Activated CD8-positive, alpha-beta memory T cell treated with anti-CD3 and anti-CD28 coated beads, Interleukin-2, amount 10 ng/mL, durations not matched to agents 7 days and 5 days (primary cell): ENCODE measurements at places on chromosomes 2 and 18. TPM values are rescaled to one million over a fixed set of nuclear protein-coding genes. Genes with fewer than 3 reads are reported as not detected.

- H3K4me1 ChIP-seq, result peaks cover 5% of the 10 kb centered on the region
- DNase-seq, result no peak
- no peak overlapping the region for H3K27ac ChIP-seq
- H3K4me3 ChIP-seq, result no peak overlapping the region
- H3K36me3 ChIP-seq, result peaks cover 39% of the 10 kb centered on the region
These were observed 9.4 kb upstream of the CEP68 start for GRCh38 chr2:65046633-65047407.

- peaks cover 41% of the 10 kb centered on the region for H3K36me3 ChIP-seq
- DNase-seq, result no peak
- no peaks in the 10 kb centered on the region for H3K27me3 ChIP-seq
- H3K27ac ChIP-seq, result peak overlapping the region; percentile 29
- peak overlapping the region; percentile 2 for H3K4me3 ChIP-seq
These were observed 12.2 kb downstream of the PLEK start for GRCh38 chr2:68377137-68377780.

DNA sequence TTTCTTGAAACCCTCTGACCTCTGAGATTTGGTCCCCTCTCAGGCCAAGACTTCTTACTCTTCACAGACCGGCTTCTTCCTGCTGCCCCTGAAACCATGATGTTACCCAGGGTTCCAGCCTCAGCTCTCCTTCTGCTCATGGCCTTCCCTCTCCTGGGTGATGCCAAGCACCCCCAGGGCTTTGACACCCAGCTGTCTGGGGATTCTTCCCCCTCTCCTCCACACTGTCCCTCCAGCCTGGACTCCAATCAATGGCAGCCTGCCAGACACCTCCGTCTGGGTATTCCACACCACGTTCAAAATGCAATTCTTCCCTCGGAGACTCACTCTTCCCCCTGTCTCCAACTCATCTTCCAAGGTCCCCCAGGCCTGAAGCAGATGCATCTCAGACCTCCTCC is 25.0 kb downstream of the SPP2 start:
- H3K4me3 ChIP-seq, result no peak overlapping the region
- H3K27ac ChIP-seq, result no peak overlapping the region
- peaks cover 2% of the 10 kb centered on the region for H3K27me3 ChIP-seq
- H3K4me1 ChIP-seq, result peaks cover 21% of the 10 kb centered on the region
- H3K36me3 ChIP-seq, result peaks cover 1% of the 10 kb centered on the region
- no peak for DNase-seq

MMADHC gene
- 111 TPM for total RNA-seq

DNA sequence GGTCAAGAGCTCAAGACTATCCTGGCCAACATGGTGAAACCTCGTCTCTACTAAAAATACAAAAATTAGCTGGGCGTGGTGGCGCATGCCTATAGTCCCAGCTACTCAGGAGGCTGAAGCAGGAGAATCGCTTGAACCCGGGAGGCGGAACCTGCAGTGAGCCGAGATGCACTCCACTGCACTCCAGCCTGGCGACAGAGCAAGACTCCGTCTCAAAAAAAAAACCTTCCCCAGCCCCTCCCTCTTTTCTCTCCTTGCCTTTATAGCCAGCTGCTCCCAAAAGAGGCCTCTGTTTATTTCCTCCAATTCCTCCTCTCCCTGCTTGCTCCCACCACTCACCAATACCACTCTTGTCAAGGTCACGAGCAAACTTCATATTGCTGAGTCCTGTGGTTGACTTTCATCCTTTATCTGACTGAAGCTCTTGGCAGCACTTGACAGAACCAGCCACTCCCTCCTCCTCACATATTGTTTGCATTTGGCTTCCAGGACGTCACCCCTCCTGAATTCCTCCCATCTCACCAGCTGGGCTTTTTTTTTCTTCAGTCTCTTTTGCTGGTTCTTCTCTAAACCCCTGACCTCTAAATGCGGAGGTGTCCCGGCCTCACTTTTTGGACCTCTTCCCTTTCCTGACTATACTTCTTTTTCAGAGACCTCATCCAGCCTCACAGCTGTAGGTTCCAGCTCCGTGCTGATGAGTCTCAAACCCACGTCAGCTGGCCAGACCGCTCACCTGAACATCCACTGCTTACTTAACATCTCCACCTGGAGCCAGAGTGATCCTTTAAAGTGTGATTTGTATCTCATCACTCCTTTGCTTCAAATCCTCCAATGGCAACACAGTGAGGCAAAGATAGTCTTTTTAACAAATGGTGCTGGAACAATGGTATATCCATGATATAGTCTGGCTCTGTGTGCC is 84.6 kb upstream of the CAB39 start:
- peaks cover 10% of the 10 kb centered on the region for H3K36me3 ChIP-seq
- DNase-seq, result peak; percentile 15
- no peak overlapping the region for H3K27ac ChIP-seq
- H3K27me3 ChIP-seq, result no peaks in the 10 kb centered on the region
- H3K4me3 ChIP-seq, result no peak overlapping the region
- H3K4me1 ChIP-seq, result peaks cover 7% of the 10 kb centered on the region

GRCh38 chr2:109423556-109424359 is 190.0 kb downstream of the SEPTIN10 start:
- no peak overlapping the region for H3K27ac ChIP-seq
- no peaks in the 10 kb centered on the region for H3K36me3 ChIP-seq
- no peak for DNase-seq
- H3K27me3 ChIP-seq, result peaks cover 8% of the 10 kb centered on the region
- no peaks in the 10 kb centered on the region for H3K4me1 ChIP-seq

SLC11A1 gene
- total RNA-seq, result 0.35 TPM

- no peak for DNase-seq
- peaks cover 3% of the 10 kb centered on the region for H3K27me3 ChIP-seq
- peaks cover 28% of the 10 kb centered on the region for H3K36me3 ChIP-seq
- H3K4me3 ChIP-seq, result no peak overlapping the region
- no peak overlapping the region for H3K27ac ChIP-seq
- peaks cover 37% of the 10 kb centered on the region for H3K4me1 ChIP-seq
These were observed 11.4 kb upstream of the NMUR1 start for GRCh38 chr2:231541645-231542044.

ARPC2 gene
- total RNA-seq, result 742 TPM

- no peak overlapping the region for H3K27ac ChIP-seq
- H3K4me1 ChIP-seq, result no peaks in the 10 kb centered on the region
- H3K4me3 ChIP-seq, result no peak overlapping the region
- DNase-seq, result no peak
These were observed 55.0 kb downstream of the CHST9 start for GRCh38 chr18:27130065-27130630.

DNA sequence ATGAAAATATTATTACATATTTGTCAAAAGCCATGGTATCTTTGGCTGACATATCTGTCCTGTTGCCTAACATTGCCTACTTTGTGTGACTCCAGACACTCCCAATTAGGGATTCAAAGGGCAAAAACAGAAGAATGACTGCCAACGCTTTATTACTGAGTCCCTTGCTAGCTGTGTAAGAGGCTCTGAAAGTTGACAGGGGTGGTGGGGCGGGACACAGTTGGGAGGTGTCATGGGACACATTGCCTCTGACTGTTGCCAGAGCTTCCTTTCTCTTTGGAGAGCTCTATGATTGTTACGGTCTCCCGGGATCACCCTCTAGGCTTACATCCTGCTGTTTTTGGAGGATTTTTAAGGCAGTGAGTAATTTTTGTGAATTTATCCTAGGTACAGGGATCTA is 249.6 kb upstream of the ACVR2A start:
- no peak overlapping the region for H3K4me3 ChIP-seq
- H3K4me1 ChIP-seq, result no peaks in the 10 kb centered on the region
- no peaks in the 10 kb centered on the region for H3K27me3 ChIP-seq
- no peak overlapping the region for H3K27ac ChIP-seq

DNA sequence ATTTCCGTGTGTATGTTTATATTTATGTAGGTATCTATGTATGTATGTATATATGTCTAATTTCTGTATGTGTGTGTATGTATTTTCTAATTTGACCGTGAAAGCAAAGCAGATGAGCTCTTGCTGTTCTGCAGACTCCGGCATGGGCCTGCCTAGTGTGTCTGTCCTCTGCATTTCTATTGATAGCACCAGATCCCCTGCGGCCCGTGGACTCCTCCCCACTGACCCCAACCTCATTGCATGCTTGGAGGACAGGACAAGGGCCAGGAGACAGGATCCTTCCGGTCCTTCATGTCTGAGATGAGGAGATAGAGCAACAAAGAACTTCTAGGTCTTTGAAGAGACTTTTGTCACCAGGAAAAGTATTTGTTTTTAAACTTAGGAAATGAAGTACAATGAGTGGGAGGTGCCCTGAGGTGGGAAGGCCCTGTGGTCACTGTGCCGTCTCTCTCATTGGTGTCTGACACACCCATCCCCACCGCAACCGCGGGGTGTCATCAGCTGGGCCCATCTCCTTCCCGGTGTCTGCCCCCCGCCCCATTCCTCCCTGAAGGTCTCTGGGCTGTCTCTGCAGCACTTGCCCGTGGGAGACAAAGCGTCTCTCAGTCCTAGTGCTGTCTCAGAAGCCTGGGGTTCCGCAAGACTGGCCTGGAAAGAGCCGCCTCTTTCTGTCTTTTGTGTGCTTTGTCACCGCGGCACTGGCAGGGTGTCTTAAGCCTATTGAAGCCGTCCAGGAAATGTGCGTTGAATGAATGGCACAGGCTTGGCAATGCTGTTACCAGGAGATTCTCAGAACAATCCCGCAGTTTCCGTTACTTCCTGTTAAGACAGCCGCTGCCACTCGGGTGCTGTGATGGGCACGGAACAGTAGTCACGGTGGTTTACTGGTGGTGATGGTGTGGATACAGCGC is 216.4 kb downstream of the AGAP1 start:
- no peaks in the 10 kb centered on the region for H3K27me3 ChIP-seq
- H3K4me1 ChIP-seq, result no peaks in the 10 kb centered on the region

DNA sequence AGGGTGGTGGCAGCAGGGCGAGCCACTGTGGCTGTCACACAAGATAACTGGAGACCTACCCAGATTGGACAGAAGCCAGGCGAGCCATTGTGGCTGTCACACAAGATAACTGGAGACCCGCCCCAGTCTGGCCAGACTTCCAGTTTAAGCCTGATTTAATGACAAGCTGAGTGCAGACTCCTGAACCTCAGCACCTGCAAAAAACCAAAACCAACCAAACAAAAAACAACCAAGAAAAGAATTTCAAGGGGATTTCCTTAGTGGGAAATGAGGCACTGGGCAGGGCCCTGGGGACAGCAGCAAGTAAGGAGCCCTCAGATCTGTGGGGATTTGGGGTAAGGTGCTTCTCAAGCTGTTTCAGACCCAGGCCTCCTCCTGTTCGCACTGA is 95.2 kb upstream of the BOD1L2 start:
- H3K4me1 ChIP-seq, result no peaks in the 10 kb centered on the region
- H3K27me3 ChIP-seq, result peaks cover 12% of the 10 kb centered on the region
- DNase-seq, result no peak
- no peak overlapping the region for H3K4me3 ChIP-seq

GRCh38 chr2:157746234-157746950 is 117.7 kb upstream of the ACVR1C start:
- no peak for DNase-seq
- peaks cover 58% of the 10 kb centered on the region for H3K4me1 ChIP-seq
- H3K4me3 ChIP-seq, result no peak overlapping the region
- peaks cover 34% of the 10 kb centered on the region for H3K36me3 ChIP-seq

GRCh38 chr2:141142025-141142424 is 988.8 kb downstream of the LRP1B start:
- no peak overlapping the region for H3K27ac ChIP-seq
- no peaks in the 10 kb centered on the region for H3K36me3 ChIP-seq
- no peak for DNase-seq

LRP1B gene
- total RNA-seq, result not detected

- DNase-seq, result no peak
- no peak overlapping the region for H3K27ac ChIP-seq
- H3K36me3 ChIP-seq, result no peaks in the 10 kb centered on the region
- H3K27me3 ChIP-seq, result peaks cover 34% of the 10 kb centered on the region
These were observed 7.9 kb downstream of the SPR start for GRCh38 chr2:72895154-72895553.

ASIC4 gene
- 0.09 TPM for total RNA-seq
